ENCODE measurements at places on chromosomes 1 and 21. TPM values are rescaled to one million over a fixed set of nuclear protein-coding genes. Genes with fewer than 3 reads are reported as not detected.

RIMKLA gene
- 0.17 TPM for polyA plus RNA-seq

CASQ2 gene
- not detected for polyA plus RNA-seq

S100A4 gene
- 9.8 TPM for polyA plus RNA-seq

TMCC2 gene
- polyA plus RNA-seq, result 0.47 TPM

TNFAIP8L2 gene
- 12.8 TPM for polyA plus RNA-seq

TAS1R1 gene
- not detected for polyA plus RNA-seq

FNDC10 gene
- polyA plus RNA-seq, result not detected

DNA sequence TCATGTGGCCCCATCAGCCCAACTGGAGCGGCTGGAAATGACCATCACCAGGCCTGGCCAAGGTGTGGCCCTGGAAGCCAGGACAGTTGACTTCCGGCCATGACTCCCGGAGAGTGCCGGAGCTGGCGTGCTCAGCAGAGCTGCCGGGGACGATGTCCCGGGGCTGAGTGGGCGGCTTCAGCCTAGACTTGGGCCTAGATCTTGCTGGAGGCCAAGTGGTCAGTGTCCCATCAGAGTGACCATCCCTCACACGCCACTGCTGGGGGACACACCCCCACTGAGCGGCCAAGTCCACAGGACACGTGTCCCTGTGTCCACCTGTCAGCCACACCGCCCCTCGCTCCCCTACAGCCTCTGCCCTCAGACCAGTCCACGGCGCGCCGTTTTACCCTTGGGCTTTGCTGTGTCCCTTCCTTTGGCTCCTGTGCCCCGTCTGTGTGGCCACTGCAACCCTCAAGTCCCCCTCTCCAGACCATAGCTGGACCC lies 4.0 kb downstream of the FAAP20 start:
- no peak for DNase-seq

DNA sequence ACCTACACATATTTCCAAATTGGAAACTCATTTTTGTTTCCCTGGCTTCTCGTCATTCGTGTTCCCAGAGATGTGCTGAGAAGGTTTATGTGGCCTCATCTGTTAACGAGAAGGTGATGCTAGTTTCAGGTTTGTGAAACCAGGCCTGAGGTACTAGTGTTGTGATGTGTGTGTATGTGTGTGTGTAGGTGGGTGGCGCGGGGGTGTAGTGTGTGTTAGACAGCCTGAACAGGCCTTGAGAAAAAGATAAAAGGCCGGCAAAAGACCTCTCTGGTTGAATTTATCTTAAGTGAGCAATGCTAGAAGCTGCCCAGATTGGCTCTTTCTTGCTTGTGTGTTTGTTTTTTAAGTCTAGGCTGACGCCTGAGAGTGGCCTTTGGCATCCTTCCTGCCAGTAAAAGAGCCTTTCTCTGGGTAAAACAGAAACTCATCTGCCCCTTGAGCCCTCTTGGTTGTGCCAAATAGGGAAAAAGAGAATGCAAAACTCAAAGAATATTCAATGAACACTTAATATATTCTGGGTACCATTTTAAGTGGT lies 65.8 kb upstream of the HSD17B7 start:
- no peak for DNase-seq

DNA sequence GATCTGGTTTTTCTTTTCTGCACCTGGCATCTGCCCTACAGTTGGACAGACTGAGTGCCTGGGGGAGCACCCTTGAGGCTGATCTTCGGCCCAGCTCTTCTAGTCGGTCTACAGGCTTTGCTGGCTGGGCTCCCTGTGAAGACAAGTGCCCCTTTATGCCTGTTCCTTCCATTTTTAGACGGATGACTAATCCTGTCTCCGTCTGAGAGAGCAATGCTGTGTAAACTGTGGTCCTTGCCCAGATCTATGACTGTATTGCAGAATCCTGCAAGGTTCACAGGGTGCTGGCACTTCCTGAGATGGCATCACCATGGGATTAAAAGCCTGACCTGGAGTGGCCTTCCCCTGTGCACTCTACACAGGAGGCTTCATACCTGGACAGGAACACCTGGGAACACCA lies 47.6 kb upstream of the SAMD13 start:
- no peak for DNase-seq

- DNase-seq, result no peak
These were observed 42.4 kb upstream of the C1orf198 start for GRCh38 chr1:230910755-230911117.

DNA sequence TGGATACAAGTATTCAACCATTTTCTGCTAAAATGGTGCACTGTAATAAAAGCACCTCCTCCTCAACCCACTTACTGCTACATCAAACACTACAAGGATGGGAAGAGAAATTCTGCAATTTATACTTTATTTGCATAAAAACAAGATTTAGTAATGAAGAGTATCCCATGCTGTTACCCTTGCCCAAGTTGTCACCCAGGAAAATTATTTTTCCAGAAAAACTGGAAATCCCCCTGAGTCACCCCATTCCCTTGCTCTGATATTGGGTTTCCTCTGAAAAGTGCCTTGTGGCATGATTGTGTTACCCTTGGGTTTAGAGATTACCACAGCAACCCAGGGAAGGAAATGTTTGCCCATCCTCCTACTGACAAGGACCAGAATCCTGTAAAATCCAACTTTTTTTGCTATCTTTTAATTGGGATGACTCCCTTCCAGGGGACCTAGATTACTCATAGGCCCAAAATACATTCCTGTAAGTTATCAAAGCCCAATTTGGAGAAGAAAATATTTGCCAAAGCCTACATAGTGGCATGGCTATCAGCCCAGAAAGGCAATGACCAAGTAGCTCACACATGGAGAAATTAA lies 16.5 kb upstream of the ZC3H11B start:
- DNase-seq, result no peak

GRCh38 chr1:193185901-193186731 lies at the start of gene B3GALT2:
TSS of gene B3GALT2 (minus strand) at chr1:193186613. CDS start at chr1:193181562, 5,051 bp downstream.
- DNase-seq, result no peak

DNA sequence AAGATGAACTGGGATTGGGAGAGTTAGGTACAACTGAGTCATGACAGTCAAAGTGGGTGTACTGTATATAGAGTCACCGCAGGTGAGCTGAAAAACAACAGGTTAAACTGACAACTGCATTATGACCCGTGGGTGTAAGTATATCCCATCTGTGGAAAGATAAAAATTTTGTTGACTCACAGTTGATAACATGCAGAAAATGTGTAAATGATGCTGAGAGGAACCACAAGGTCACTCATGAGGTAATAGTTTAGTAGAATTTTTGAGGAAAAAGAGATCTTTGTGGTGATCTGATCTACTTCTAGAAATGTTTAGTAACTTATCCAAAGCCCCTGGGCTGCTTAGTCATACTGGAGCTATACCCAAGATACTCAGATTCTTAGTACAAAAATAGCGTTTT lies 838 bp downstream of the OR2C3 start:
- DNase-seq, result no peak

DNA sequence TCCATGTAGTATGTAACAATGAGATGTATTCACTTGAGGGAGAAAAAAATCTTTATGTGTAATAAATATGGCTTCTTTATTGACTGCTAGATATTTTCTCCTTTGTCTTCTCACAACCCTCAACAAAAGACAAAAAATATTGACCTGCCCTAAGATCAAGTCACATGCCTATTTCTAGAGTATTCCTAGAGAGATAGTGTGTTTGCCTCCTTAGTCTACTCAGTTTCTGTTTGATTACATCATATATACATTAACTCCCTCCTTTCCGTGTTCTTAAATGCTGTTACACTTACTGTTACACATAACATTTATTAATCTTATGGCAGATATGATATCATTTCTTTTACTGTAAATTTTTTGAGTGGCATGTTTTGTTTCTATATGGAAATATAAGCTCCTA lies 281.6 kb upstream of the RGS18 start:
- DNase-seq, result no peak

DNA sequence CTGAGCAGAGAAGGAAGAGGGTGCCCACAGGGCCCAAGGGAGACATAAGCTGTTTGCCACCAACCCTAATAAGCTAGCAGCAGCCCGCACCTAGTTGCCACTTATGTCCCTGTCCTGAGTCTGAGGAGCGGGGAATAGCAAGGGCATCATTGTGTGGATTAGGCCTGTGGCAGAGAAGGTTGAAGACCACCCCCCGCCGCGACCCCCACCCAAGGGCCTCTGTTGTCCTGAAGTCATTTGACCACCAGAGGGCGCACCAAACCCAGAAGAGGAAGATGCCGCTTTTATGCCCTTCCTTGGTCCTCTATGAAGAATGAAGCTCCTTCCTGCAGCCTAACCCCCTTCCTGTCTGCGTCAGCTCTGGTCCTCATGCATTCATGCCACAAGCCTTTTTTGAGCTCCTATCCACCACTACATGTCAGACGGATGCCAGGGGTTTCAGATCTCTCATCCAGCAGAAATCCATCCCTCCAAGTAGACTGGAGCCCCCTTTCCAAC lies 16.6 kb downstream of the RHBG start:
- no peak for DNase-seq

DNA sequence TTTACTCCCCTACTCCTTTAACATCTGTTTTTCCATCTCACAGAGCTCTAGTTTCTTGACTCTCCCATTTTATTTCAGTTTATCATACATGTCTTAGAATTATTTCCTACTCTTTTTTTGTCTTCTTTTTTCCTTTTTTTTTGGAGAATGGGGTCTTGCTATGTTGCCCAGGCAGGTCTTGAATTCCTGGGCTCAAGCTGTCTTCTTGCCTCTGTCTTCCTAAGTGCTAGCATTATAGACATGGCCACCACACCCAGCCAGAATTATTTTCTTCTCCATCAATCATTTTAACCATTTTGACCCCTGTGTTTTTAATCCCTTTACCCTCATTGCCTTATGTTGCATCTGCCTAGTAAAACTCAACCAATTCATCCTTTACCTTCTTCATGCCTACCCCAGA lies 123.2 kb upstream of the KIAA1614 start:
- no peak for DNase-seq

DNA sequence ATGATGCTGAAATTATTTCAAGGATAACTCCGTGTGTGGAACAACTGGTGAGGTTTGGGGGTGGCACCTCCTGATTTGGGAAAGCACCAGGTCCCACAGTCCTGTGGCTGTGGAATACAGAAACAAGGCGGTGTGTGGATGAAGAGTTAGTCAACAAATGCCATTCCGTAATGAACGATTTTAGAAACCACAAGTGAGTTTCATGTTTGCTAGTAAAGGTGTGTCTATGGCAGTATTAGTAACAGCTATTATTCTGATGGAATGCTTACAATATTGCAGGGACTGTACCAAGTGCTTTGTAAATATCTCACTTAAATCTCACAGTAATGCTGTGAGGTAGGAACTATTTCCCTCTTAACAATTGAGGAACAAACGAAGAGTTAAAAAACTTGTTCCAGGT lies 53.8 kb downstream of the B3GALNT2 start:
- DNase-seq, result no peak

- no peak for DNase-seq
These were observed 171.0 kb downstream of the EIF4G3 start for GRCh38 chr1:21005466-21006239.

- no peak for DNase-seq
These were observed 27.0 kb upstream of the REG4 start for GRCh38 chr1:119838236-119838635.

DNA sequence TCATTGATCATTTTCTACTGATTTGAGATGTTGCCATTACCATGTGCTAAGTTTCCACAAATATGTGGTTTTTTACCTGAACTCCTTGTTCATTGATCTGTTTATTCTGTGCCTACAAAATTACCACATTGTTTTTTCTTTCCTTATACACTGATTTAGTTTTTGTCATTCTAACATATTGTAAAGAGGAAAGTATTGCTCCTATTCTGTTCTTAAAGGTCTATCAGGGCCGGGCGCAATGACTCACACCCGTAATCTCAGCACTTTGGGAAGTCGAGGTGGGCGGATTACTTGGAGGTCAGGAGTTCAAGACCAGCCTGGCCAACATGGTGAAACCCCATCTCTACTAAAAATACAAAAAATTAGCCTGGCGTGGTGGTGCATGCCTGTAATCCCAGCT lies 75.1 kb downstream of the CAMTA1 start:
- DNase-seq, result no peak

DNA sequence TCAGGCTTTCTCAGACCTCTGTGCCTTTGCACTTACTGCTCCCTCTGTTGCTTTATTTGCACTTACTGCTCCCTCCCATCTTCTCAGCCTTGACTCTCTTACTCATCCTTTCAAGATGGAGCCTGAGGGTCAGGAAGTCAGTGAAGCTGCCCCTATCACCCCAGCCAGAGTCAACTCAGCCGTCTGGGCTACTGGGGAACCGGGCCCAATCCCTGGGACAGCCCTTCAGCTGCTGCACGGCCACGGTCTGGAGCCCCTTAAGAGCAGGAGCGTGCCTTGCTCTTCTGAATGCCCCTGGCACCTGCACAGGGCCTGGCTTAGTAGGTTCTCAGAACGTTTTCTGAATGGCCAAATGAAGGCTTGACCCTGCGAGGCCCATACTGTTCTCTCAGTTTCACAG lies 244.4 kb downstream of the FOXD2 start:
- DNase-seq, result no peak

DNA sequence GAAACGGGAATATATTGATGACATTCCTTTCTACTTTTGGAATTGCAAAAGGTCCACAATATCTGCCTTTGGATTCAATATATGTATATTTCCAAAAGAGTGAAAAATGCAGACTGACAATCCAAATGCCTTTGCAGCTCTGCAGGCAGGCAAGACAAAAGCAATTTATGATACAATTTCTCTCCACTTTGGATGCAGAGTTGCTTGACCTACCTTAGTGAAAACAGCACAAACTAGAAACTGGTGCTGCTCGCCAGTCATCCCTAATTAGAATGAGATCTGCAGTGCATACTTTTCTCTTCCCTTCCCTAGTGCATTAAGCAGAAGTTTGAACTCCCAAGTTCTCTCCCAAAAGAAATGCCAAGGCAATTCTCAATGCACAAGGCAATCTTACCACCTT lies 56.8 kb downstream of the KIAA0319L start:
- DNase-seq, result no peak

DNA sequence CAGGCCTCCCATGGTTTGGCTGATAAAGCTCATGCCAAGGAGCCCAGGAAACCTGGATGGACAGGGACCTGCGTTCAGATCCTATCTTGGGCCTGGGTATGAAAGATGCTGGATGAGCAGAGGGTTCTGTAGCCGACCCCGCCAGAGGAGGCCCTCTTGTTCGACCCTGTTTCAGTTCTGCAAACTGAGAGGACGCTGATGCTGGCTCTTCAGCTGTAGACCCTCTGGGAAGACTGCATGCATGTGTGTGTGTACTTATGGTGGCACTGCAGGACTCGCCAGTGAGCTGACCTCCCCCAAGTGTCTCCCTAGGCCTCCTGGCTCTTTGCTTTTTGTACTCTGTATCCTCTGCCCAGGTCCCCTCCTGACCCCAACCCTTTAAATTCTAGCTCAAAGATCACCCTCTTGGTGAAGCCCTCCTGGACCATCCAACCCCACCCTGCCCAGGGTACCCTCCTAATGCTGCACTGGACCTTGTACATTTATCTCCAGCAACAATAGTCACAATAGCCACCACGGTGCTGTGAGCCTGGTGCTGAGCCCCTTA lies 1.6 kb downstream of the EPS8L3 start:
- DNase-seq, result no peak

DNA sequence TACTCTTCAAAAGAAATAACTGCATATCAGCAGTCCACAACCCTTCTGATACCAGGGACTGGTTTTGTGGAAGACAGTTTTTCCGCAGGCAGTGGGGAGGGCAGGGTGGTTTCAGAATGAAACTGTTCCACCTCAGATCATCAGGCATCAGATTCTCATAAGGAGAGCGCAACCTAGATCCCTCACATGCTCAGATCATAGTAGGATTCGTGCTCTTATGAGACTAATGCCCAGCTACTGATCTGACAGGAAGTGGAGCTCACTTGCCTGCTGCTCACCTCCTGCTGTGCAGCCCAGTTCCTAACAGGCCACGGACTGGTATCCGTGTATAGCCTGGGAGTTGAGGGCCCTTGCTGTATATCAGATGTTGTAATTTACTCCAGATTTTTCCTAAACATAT lies 11.5 kb downstream of the RO60 start:
- DNase-seq, result no peak

- no peak for DNase-seq
These were observed 65.4 kb downstream of the PATJ start for GRCh38 chr1:61807606-61808140.

Measured in GM12878 (cell line).